ENCODE measurements at places on chromosomes 16 and 17.

DNA sequence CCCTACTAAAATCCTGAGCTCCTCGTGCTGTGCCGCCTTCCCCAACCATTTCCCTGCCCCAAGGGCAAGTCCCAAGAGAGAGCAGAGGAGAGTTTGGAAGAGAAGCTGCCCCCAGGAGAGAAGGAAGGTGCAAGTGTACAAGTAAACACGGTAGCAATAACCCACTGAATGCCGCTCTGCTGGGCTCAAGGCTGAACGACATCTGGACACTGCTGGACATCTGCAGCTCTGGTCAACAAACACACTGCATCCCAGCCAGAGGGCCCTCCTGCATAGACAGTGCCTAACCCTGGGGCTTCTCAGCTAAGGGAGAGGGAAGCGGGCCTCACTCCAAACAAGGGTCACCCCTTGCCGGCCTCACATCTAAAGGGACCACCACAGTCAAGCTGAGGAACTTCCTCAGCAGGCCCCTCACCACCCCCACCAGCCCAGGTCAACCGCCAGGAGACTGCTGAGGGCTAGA is 12.7 kb downstream of the JUP start:
- DNase-seq, result no peak

- DNase-seq, result no peak
Measured at GRCh38 chr16:14346278-14347142, 275.4 kb downstream of the MRTFB start.

DNA sequence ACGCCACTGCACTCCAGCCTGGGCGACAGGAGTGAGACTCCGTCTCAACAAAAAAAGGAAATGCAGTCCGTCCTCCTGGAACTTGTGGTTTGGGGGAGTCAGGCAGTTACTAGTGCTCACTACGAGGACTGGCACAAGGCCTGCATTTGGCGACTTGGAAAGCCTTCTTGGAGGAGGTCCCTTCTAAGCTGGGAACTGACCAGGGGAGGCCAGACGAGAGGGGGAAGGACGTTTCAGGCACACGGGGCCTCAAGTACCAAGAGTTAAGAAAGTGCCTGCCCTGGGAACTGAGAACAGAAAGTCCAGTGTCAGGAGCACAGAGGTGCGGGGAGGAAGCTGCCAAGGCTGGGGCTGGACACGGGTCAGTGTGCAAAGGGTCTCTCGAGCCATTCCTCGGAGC is 89.9 kb downstream of the ABR start:
- no peak for DNase-seq

- DNase-seq, result no peak
Measured at GRCh38 chr17:76217081-76217480, 23.2 kb downstream of the RNF157 start.

- no peak for DNase-seq
Measured at GRCh38 chr17:75209061-75209460, 3.6 kb downstream of the NUP85 start.

All from activated naive CD4-positive, alpha-beta T cell (primary cell).